Esophagus squamous epithelium (tissue), 5 donors: ENCODE measurements at places on chromosomes 16 and 17.

- DNase-seq = no peak
These were observed 126.9 kb downstream of the SPACA3 start for GRCh38 chr17:33118391-33119075.

- DNase-seq = no peak
These were observed 324.1 kb downstream of the ZFHX3 start for GRCh38 chr16:72723781-72724180.

DNA sequence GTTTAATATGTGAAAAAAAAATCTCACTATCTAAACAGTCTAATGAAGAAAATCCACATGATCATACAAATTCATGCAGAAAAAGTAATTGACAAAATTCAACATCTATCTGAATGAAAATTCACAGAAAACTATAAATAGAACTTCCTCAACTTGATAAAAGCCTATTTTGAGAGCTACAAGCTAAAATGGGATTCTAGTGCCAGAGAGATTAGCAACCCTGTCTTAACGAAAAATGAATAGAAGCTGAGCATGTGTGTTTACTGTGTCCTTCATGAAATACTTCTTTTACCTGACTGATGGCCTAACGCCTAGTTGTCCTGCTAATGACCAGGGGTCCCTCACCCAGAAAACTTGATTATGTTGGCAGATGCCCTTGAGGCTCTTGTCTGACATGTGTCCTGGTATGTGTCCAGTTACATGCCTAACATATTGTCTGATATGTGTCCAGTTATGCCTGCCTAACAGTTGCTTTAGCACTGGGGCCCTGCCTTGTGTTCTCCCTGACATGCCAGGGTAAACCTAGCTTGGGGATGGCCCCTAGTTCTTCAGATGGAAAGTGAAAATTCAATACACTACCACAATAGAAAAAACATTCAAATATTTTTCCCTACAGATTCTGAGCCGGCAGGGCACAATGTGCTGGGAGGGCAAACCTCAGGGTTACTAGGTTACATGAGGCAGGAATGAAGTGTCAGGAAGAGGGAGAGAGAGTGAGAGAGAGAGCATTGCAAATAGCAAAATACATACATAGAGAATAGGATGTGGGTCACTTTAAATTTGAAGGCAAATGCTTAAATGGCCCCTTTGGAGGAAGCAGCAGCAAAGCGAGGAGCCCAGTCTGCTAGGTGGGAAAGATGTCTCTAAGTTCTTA is 834.0 kb downstream of the CDH11 start:
- no peak for DNase-seq

DNA sequence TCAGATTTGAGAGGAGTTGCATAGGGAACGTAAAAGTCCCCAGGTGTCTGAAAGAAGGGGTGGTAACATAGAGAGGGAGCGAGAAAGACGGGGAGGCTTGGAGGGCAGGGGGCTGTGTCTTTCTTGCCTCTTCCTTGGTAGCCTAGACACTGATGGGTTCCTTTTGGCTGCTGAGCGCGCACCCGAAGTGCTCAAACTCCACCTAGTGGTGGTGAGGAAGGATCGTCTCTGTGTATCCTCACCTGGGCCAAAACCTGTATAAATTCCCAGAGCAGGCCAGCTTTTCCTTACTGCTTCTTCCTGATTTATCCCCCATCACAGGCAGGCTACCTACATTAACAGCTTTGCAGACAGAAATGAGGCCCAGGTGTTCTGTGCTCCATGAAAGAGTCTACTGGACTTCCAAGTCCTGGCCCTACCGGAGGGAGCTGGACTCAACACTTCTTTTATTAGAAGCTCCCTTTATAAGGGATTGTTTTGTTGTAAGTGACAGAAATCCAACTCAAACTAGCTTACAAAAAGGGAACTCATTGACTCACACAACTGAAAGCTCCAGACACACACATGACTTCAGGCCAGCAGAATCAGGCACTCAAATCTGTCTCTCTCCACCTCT is 5.5 kb upstream of the SLC25A35 start:
- DNase-seq = no peak

GRCh38 chr17:11705111-11705510 is 106.8 kb downstream of the DNAH9 start:
- DNase-seq = no peak

- no peak for DNase-seq
These were observed 208.4 kb upstream of the IRX5 start for GRCh38 chr16:54722210-54722676.

- no peak for DNase-seq
These were observed 3.6 kb upstream of the XAF1 start for GRCh38 chr17:6752068-6752909.

- DNase-seq = no peak
These were observed 11.5 kb upstream of the HAS3 start for GRCh38 chr16:69093974-69094373.

- DNase-seq = no peak
These were observed 305.0 kb downstream of the SOX9 start for GRCh38 chr17:72425794-72426168.

DNA sequence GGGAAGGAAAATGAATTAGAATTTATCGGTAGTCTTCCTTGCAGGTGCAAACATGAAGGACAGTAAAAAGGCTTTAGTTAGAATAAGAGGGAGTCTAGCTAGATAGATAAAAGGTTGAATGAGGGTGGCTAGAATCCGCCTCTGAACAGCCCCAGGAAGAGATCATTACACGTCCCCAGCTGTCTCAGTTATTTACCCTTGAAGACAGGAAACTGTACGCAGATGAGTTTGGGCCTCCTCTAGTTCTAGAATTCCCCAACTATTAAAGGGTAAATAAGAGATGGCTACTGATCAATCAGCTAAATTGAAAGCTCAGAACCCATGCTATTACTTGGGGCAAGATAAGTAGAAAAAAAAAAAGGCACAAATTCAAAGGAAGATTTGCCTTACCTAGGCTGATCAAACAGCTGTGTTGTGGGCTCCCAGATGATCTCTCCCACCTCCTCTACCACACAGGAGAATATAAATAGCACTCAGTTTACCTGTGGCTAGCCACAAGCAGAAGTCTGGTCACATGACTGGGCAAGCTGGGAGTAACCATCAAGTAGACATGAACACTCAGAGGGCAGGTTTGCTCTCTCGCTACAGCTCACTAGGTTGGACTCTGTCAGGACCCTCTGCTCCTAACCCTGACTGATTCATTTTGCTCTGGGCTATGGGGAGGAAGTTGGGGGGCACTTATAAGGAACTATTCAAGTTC is 17.0 kb downstream of the FAM117A start:
- no peak for DNase-seq

DNA sequence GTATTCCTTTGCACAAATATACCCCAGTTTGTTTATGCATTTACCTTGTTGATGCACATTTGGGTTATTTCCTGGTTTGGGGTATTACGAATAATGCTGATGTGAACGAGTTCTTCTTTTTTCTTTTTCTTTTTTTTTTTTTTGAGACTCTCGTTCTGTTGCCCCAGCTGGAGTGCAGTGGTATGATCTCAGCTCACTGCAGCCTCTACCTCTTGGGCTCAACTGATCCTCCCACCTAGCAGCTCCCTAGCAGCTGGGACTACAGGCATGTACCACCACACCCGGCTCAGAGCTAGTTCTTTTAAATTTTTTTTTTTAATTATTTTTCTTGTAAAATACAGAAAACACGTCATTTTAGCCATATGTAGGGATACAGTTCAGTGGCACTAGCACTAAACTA is 14.1 kb downstream of the RAB40C start:
- no peak for DNase-seq

DNA sequence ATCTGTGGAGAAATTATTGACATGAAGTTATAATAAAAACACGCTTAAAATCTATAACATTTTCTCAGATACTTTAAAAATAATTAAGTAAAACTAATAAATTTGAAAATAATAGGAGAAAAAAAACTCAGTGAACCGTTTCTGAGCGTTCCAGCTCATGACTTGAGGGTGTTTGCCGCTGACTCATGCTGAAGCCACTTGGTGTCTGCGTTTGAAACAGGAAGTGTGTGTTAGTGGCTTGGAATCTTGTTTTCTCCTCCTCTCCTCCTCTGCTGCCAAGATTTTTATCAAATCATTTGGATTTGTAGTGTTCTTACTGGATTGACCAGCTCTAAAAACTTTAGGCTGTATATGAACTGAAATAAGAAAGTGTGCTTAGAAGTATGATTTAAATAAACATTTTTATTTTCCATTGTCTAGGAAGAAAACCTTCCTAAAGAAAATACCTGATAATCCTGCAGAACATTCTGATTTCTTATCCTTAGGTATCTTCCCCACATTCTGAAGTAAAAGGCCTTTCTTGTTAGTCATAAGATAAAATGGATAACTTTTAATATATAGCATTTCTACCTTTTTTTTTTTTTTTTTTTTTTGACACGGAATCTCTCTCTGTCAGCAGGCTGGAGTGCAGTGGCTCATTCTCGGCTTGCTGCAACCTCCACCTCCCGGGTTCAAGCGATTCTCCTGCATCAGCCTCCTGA is 30.8 kb downstream of the USP10 start:
- no peak for DNase-seq

GRCh38 chr16:70745536-70746025 is 55.4 kb downstream of the VAC14 start:
- DNase-seq = no peak

DNA sequence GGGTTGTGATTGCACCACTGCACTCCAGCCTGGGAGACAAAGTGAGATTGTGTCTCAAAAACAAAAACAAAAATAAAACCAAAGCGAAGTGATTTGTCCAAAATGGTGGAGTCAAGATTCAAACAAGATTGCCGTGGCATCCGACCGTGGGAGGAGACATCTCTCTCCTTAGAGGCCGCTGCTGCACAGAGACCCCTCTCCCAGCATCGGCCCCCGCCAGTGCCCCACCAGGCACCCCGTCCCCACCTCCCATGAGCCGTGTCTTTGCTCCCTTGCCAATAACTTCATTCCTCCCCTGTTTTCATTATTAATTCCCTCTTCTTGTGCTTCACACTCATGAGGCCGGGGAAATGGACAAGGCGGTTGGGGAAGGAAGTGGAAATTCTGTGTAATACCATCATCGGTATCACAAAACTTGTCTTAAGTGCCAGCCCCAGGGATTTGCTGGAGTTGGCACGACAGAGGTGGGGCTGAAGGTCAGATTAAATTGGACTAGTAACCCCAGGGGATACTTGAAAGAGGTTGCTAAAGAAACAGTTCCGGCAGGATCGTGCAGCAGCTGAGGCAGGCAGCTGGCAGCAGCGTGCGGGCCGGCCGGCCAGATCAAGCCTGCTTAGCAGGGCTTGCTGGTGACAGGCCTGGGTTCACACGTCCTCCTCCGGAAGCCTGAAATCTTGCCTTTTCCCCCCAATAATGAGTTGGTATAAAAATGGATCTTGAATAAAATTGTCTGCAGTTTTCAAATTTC is 66.8 kb downstream of the RTN4RL1 start:
- DNase-seq = no peak

GRCh38 chr16:53065461-53066061 is 10.8 kb downstream of the CHD9 start:
- no peak for DNase-seq

DNA sequence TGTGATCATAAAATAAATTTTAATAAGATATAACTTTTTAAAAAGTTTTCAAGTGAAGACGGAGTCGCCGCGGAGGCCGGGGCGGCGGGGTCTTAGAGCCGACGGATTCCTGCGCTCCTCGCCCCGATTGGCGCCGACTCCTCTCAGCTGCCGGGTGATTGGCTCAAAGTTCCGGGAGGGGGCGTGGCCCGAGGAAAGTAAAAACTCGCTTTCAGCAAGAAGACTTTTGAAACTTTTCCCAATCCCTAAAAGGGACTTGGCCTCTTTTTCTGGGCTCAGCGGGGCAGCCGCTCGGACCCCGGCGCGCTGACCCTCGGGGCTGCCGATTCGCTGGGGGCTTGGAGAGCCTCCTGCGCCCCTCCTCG is at the start of gene FOXC2:
TSS of gene FOXC2 (plus strand) at position 229 of the 365 bp plus-strand sequence. CDS start 507 bp downstream, outside the sequence.
- DNase-seq = no peak

GRCh38 chr16:88746506-88746905 is 38.5 kb downstream of the PIEZO1 start:
- DNase-seq = no peak

DNA sequence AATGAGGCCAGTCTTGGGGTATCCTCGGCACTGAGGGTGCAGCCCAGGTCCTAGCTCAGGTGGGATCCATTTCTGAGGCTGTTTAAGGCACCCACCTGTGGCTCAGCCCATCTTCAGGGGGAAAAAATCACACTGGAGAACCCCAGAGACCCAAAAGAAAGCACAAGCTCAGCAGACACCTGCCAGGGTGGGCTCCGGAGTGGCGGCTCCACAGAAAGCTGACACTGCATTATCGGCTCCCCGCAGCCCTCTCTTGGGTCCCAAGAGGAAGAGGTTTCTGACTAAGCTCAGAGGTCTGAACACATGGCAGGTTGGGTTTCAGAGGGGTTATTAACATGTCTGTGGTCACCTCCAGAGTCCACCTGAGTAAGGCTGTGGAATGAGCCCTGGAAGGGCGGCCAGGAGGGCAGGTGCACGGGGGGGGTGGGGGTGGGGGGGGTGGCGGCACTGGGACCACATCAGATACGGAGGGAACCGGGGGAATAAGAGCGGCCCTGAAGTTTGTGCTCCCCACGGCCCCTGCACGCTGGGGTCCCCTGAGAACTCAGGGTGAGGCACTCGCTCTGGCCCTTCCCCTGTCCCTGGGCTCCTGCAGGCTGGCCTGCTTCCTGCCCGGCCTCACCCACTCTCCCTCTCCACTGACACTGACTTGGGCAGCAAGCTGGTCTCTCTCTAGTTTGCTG is 79.5 kb downstream of the TIMM22 start:
- no peak for DNase-seq

DNA sequence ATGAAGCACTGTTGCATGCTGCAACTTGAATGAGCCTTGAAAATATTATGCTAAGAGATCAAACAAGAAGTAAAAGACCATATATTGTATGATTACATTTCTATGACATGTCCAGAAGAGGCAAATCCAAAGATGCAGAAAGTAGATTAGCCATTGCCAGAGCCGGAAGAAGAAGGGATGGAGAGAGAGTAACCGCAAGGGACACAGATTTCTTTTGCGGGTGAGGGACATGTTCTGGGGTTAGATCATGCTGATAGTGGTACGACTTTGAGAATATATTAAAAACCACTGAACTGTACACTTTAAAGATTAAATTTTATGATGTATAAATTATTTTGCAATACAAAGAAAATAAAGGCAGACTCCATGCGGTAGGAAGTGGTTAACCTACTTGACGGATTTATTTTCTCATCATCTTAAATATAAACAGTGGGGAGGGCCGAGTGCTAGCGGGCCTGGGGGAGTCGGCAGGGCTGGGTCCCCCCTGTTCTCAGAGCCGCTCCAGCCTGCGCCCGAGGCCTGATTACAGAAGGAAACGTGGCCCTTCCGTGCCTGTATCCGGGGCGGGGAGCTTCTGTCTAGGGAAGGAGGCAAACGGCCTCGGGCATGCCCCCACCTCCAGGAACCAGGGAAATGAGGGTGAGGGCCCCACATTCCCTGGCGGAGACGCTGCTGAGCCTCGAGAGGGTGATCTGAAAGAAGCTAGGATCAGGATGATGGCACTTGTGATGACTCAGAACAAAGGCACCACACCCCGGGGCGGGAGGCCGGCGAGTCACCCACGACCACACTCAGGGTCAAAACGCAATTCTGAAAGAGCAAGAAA is 48.0 kb downstream of the SHCBP1 start:
- DNase-seq = no peak

- no peak for DNase-seq
These were observed 49.0 kb upstream of the SKAP1 start for GRCh38 chr17:48479014-48479402.

- DNase-seq = no peak
These were observed 9.5 kb upstream of the TMEM101 start for GRCh38 chr17:44024271-44024663.

GRCh38 chr16:17342031-17342430 is 128.7 kb downstream of the XYLT1 start:
- no peak for DNase-seq

GRCh38 chr16:87042551-87043230 is 274.5 kb downstream of the C16orf95 start:
- no peak for DNase-seq
